ENCODE measurements at places on chromosomes 5 and 9.

DNA sequence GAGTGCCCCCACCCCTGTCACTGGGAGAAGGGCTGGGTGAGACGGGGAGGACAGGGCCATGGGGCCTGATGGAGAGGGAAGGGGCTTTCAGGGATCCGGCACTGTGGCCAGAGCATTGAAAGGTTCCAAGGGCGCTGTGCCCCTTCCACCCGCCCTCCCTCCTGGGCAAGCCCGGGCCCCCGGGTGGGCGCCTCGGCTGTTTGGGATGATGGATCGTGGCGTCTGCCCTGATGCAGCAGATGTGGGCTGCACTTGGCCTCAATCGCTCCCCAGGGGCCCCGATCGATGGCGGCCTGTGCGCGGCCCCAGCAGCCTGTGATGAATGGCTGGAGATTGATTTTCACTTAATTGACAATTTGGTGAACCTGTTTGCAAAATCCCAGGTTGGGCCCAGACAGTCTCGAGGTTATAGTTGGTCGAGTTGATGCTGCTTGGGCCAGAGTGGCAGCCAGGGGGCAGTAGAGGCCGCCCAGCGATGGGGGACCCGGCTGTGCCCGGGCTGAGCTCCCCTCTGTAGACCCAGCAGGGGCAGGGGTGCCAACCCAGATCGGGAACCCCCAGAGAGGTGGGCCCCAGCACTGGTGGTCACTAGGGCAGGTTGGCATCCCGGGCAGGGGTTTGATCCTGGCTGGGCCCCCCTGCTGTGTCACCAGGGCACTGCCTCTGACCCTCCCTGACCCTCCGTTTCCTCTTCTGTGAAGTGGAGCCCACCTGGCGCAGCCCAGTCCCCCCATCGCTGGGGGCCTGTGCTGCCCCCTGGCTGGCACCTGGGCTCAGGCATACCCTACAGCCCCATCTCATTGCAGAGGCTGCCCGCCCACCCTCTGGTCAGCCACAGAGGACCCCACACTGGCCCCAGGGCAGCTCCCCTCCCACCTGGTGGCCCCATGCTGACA, 34.7 kb downstream of the LHX3 start:
- no peak for DNase-seq

GRCh38 chr5:78659114-78659513, 10.5 kb upstream of the LHFPL2 start:
- DNase-seq, result no peak

- no peak for DNase-seq
Observed at GRCh38 chr5:5116956-5117355, 23.2 kb upstream of the ADAMTS16 start.

DNA sequence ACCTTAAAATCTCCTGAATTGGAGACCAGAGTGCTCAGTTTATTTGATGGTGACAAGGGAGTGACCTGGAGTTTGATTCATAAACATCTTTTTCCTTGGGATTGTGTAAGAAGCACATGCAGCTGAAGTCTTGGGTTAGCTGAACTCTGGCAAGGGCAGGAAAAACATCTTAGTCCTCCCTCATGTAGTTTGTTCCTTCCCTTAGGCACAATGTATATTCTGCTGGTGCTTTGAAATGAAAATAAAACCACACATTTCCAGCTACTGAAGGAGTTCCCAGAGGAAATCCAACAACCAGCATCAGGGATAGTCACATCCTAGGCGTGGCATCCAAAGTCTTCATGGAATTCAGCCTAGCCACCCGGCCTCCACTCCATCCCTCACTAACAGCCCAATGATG, 95.2 kb upstream of the PAPPA start:
- no peak for DNase-seq

- no peak for DNase-seq
Observed at GRCh38 chr5:169146158-169146557, 154.8 kb downstream of the SLIT3 start.

Measured in fibroblast of skin of abdomen (primary cell).